ENCODE measurements at places on chromosomes 7 and 10.

GRCh38 chr7:29435167-29435566, 128.5 kb upstream of the PRR15 start:
- no peak for DNase-seq

GRCh38 chr10:102534333-102534732, 30.6 kb downstream of the SUFU start:
- no peak for DNase-seq

DNA sequence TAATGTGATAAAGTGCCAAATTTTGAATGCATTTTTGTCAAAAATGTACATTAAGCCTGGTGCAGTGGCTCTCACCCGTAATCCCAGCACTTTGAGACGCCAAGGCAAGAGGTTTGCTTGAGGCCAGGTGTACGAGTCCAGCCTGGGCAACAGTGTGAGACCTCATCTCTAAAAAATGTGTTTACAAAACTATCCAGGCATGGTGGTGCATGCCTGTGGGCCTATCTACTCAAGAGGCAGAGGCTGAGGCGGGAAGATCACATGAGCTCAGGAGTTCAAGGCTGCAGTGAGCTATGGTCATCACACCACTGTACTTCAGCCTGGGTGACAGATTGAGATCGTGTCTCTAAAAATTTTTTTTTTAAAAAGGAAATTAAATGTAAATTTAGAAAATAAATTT, 18.5 kb upstream of the MGMT start:
- no peak for DNase-seq

DNA sequence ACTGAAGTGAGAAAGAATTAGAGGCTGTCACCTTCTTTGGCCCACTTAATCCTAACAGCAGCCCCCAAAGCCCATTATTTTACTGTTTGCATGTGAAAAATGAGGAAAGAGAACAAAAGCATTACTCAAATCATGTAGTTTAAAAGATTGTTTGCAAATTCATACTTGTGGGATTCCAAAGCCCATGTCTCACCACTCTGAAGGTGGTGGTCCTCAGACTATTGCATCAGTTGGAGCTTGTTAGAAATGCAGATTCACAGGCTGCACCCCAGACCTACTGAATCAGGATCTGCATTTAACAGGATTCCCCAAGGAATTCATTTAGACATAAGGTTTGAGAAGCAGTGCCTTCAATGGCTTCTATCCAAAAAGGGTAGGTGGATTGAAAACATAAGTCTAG, 93.7 kb upstream of the PDE1C start:
- DNase-seq: no peak

- DNase-seq: no peak
Measured at GRCh38 chr10:121460733-121461132, 137.5 kb downstream of the FGFR2 start.

DNA sequence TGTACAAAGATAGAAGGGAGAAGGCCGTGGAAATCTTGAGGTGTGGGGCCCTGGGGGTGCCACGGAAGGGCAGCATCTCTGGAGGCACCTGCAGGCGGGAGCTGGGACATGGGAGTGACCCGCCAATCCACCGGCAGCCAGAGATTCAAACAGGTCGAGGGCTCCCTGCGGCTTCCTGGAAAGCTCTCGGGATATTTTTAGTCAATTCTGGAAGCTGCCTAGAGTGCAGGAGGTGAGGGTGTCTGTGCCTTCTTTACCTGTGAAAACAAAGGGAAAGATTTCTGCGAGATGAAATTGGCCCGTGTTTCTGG, 16.6 kb downstream of the MNX1 start:
- DNase-seq: no peak

GRCh38 chr10:125738206-125738605, 18.7 kb downstream of the EDRF1 start:
- no peak for DNase-seq

DNA sequence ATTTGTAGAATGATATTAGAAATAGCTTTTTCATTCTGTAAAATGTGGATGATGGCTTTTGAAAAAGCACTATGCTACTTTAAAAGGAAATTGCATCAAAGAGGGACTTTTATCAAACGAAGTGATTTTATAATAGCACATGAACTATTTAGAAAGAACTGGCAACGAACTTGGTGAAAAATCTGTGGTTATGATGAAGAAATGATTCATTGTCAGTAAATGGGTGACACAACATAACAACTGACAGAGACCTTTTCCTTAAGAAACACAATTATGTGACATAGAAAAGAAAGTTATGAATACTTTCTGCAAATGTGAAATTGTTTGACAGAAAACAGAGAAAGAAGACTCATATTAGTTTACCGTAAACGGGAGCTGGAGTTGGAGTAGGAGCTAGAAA, 60.7 kb upstream of the LAMB4 start:
- no peak for DNase-seq

- no peak for DNase-seq
Measured at GRCh38 chr7:112052498-112052897, 153.7 kb downstream of the DOCK4 start.

DNA sequence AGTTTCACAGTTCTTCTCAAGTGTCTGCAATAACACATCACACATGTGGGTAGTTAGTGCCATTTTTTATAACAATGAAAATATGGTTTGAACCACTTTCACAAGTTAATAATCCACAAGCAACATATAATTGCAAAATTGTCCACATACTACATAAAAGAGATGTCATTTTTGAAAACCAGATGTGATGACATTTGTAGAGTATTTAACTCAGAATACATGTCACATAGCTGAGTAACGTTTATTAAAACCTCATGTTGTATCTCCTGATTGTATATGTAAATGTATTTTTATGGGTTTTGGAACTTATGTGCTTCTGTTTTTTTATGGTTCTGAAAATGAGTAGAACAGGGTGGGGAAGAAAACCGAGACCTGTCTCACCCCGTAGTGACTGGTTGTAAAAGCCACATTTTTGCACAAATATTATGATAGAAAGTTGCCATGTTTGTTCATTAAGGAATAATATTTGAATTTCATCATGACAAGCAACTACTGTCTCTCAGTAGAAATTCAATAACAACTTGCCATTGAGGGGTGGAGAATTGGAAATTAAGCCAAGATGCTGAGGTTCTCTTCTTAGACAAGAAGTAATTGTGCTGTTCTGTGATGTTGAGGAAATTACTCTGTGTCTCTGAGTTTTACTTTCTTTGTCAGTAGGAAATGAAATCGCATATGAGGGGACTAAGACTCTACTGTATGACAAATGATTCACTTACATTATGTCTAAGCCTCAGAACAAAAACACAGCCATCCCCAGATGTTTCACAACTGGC, 29.2 kb upstream of the EGFR start:
- DNase-seq: peak; percentile 31

GRCh38 chr10:84860855-84861254, 532.5 kb downstream of the CCSER2 start:
- DNase-seq: no peak

GRCh38 chr10:132246296-132246695, 59.5 kb downstream of the DPYSL4 start:
- no peak for DNase-seq

DNA sequence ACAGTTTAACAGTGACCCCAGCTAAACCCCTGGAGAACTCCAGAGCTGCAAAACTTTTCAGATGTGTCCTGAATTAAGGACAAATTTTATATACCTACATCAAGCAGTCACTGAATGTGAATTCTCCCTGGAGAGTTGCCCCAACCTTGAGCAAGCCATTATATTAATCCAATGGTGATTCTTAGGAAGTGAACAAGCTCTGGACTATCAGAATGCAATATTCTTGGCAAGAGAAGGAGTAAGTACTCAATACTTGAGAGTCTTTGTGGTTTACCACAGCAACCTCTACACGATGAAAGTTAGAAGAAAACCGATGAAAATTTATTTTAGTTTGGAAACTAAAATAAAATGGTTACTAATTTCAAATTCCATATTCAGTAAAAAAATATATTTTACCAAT, 19.3 kb upstream of the ZNF365 start:
- no peak for DNase-seq

GRCh38 chr10:33820531-33820930, 486.1 kb upstream of the NRP1 start:
- DNase-seq: no peak

GRCh38 chr10:122494833-122495232, 33.5 kb downstream of the HTRA1 start:
- DNase-seq: no peak

DNA sequence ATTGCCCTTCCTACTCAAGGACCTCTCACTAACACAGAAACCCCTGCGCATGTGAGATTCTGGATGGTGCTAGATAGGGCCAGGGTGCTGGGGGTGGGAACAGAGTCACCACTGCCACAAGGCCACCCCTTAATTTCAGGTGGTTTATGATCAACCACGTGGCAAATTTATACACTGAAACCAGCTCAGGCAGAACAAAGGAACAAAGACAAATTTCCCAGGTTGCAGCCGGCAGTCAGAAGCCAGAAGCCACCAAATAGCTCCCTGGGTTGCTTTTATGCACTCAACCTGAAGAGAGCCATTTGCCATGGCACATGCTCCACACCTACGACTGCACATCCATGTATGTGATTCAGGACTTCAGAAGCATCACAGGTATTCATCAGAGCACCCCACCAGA, 2.5 kb downstream of the VOPP1 start:
- DNase-seq: no peak

DNA sequence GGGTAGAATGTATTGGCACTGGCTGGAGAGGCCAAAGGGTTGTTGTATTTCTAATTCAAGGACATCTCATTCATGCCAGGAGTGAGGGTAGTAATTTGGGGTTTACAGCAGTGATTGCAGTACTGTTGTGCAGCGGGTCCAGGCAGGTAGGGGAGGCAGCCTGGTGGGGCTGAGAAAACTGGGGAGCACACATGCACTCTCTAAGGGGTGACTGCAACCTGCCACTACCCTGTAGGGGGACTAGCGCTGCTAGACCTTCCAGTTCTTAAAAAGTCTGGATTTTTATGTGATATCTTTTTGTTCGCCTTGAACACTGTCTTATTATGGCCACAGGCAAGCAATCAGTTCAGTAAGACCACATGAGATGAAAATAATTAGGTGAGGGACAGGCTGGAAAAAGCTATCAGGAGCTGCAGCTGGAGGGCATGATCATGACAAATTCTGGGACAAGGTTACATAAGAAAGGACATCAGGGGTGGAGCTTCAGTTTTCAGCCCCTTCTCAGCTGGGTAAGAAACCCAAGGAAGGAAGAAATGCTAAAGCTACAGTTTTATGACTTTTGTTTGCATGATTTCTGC, 149.0 kb downstream of the ARHGAP21 start:
- no peak for DNase-seq

GRCh38 chr7:34327681-34328080, 330.3 kb upstream of the NPSR1 start:
- no peak for DNase-seq

DNA sequence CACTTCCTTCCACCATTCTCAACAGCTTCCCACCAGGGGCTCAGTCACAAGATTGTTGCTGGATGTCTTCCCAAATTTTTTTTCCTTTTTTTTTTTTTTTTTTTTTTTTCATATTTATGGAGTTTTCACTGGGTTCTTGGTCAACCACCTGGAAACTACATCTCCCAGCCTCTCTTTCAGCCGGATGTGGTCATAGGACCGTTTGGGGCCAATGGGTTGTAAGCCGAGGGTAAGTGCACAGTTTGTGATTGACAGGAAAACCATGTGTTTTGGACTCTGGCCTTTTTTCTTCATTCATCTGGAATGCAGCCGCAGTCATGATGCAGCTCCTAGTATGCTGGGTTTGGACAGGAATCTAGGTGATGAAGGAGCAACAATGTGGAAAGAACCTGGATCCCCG, 337.1 kb upstream of the FOXK1 start:
- DNase-seq: no peak

GRCh38 chr7:83072576-83073517, 89.8 kb downstream of the PCLO start:
- DNase-seq: no peak

GRCh38 chr7:64868499-64868898, 34.6 kb upstream of the ZNF273 start:
- no peak for DNase-seq

DNA sequence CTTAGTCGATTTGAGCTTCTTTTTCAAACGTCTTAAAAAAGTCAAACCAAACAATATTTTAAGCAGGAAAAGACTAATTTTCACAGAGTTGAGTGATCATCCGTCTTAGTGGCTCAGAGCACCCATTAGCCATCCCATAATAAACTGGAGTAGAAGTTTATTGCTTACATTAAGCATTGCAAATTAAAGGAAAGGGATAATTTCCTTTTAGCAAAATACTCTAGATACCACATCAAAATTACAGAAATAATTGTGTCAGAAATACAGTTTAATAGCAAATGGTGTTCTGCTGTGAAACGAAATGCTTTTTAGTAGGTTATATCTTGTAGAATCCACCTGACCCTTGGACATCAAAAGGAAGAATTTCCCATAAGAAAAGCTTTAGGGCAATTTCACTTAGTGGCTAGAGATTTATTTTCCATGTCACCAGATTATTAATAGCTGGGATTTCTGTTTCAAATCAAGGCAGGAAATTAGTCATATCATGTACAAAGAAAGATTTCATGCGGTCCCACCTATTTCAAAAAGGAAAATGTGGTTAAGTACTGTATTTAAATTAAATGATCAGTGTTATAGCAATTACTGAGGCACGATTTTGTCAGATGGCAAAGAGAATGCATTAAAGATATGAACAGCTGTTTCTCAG, 96.2 kb downstream of the NPTX2 start:
- no peak for DNase-seq

- no peak for DNase-seq
Measured at GRCh38 chr7:27895551-27895950, 155.6 kb downstream of the TAX1BP1 start.
